ENCODE measurements at places on chromosomes 2 and 18. TPM values are rescaled to one million over a fixed set of nuclear protein-coding genes. Genes with fewer than 3 reads are reported as not detected.

AOX1 gene
- total RNA-seq: 5.4 TPM

TRIM54 gene
- total RNA-seq: 3.4 TPM

DNA sequence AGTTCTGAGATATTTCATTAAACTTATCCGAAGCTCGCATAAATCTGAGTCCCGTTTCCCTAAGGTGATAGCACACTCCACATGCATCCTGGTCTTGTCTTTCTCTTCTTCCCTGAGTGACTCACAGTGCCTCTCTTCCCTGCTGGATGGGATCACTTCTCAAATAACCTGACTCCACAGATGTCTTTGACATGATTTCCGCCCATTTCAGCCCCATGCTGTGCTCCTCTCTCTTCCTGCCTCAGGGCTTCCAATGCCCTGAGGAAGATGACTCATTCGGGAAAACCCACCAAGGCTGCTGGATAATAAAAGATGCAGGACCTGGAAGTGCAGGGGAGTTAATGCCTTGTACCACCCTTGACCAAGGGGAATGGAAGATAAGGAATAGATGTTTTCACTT is 441.7 kb upstream of the SOX11 start:
- H3K4me1 ChIP-seq: no peaks in the 10 kb centered on the region
- no peak for DNase-seq
- peaks cover 11% of the 10 kb centered on the region for H3K27me3 ChIP-seq
- peaks cover 81% of the 10 kb centered on the region for H3K36me3 ChIP-seq
- no peak overlapping the region for H3K27ac ChIP-seq
- no peak overlapping the region for H3K4me3 ChIP-seq

MC5R gene
- total RNA-seq: 0.27 TPM

DNA sequence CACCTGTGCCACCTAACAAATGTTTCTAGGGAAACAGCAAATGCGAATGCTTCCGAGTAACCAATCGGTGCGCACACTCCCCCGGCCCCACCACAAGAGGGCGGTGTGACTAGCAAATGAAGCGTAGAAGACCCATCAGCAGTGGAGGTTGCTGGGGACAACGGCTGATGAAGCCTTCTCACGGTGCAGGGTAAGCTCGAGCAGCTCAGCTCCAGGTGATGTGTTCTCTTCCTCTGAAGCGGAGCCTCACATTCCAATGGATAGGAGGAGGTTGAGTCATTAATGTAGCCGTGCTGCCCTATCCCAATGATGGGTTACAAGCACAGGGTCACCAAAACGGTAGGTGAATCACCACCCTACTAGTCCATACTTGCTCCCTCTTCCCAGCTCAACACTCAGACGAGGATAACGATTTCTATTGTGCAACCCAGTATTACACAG is 127.6 kb upstream of the TWIST2 start:
- no peak overlapping the region for H3K27ac ChIP-seq
- H3K4me3 ChIP-seq: no peak overlapping the region

UGT1A8 gene
- total RNA-seq: not detected

DNAJC10 gene
- 103 TPM for total RNA-seq

GRCh38 chr2:118632921-118633320 is 214.5 kb downstream of the EN1 start:
- no peak overlapping the region for H3K4me3 ChIP-seq
- 0 out of 2 replicates have a peak, but pooled peaks cover 3% of the 10 kb centered on the region for H3K27me3 ChIP-seq
- H3K4me1 ChIP-seq: peaks cover 27% of the 10 kb centered on the region
- no peak for DNase-seq
- peaks cover 6% of the 10 kb centered on the region for H3K36me3 ChIP-seq
- no peak overlapping the region for H3K27ac ChIP-seq

DNA sequence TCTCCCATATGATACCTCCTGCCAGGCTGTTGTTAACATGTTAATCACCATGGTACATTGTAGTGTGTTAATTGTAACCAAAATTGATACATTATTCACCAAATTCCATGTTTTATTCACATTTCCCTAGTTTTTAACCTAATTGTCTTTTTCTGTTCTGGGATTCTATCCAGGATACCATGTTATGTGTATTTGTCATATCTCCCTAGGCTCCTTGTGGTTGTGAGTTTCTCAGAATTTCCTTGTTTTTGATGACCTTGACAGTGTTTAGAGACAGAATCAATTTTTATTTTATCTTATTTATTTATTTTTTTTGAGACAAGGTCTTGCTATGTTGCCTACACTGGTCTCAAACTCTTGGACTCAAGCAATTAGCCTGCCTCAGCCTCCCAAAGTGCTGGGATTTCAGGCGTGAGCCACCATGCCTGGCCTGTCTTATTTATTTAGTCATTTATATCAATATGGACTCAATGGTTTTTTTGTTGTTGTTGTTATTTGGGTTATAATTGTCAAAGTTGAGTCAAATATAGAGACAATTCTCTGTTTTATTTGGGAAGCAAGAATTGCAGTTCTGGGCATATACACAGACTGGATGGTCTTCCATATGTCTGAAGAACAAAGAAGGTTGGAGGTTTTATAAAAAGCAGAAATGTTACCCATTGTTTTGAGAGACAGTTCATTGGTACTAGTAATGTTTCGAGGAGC is 42.6 kb downstream of the INPP4A start:
- peaks cover 45% of the 10 kb centered on the region for H3K4me1 ChIP-seq
- H3K27ac ChIP-seq: no peak overlapping the region
- DNase-seq: no peak
- H3K27me3 ChIP-seq: no peaks in the 10 kb centered on the region
- H3K36me3 ChIP-seq: no peaks in the 10 kb centered on the region

IL36RN gene
- not detected for total RNA-seq

CRIM1 gene
- 25.1 TPM for total RNA-seq

- peaks cover 11% of the 10 kb centered on the region for H3K4me1 ChIP-seq
- H3K4me3 ChIP-seq: no peak overlapping the region
- no peak for DNase-seq
These were observed 443.0 kb upstream of the SLC39A10 start for GRCh38 chr2:195214072-195214471.

GRCh38 chr2:39620067-39620466 is 45.6 kb upstream of the TMEM178A start:
- no peaks in the 10 kb centered on the region for H3K27me3 ChIP-seq
- no peak for DNase-seq
- H3K36me3 ChIP-seq: no peaks in the 10 kb centered on the region
- H3K4me1 ChIP-seq: peaks cover 10% of the 10 kb centered on the region
- no peak overlapping the region for H3K27ac ChIP-seq

- no peak overlapping the region for H3K4me3 ChIP-seq
- H3K4me1 ChIP-seq: peaks cover 10% of the 10 kb centered on the region
- H3K27me3 ChIP-seq: no peaks in the 10 kb centered on the region
These were observed 30.6 kb downstream of the SEPTIN10 start for GRCh38 chr2:109582928-109583895.

- H3K4me1 ChIP-seq: peaks cover 14% of the 10 kb centered on the region
- no peak overlapping the region for H3K27ac ChIP-seq
- DNase-seq: no peak
- no peak overlapping the region for H3K4me3 ChIP-seq
- no peaks in the 10 kb centered on the region for H3K36me3 ChIP-seq
These were observed 6.6 kb downstream of the ATOH8 start for GRCh38 chr2:85760371-85760770.

DNA sequence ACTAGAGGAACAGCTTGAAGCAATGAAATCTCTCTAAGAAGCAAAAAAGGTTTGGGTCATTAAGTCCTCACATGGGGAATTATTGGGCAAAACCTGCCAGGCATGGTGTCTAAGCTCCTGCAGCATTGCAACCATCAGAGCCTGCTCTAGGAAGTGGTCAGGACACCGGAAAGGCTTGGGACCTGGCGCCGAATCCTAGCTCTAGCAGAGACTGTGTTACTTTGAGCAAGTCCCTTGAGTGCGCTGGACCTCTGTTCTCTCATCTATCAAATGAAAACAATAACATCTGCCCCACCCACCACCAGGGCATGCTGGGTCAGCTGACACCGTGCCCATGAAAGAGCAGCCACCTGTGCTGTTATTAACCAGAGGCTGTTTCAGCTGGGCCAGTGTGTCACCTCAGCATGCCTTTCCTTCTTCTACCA is 6.3 kb downstream of the TMEM127 start:
- no peak for DNase-seq
- peak overlapping the region; percentile 97 for H3K27ac ChIP-seq
- H3K4me1 ChIP-seq: peaks cover 26% of the 10 kb centered on the region
- H3K4me3 ChIP-seq: no peak overlapping the region
- H3K27me3 ChIP-seq: no peaks in the 10 kb centered on the region

- H3K4me3 ChIP-seq: no peak overlapping the region
- no peak overlapping the region for H3K27ac ChIP-seq
- no peaks in the 10 kb centered on the region for H3K4me1 ChIP-seq
- DNase-seq: no peak
- H3K27me3 ChIP-seq: no peaks in the 10 kb centered on the region
These were observed 438.2 kb downstream of the EPHA4 start for GRCh38 chr2:221133941-221134340.

LYG1 gene
- total RNA-seq: 0.35 TPM

DNA sequence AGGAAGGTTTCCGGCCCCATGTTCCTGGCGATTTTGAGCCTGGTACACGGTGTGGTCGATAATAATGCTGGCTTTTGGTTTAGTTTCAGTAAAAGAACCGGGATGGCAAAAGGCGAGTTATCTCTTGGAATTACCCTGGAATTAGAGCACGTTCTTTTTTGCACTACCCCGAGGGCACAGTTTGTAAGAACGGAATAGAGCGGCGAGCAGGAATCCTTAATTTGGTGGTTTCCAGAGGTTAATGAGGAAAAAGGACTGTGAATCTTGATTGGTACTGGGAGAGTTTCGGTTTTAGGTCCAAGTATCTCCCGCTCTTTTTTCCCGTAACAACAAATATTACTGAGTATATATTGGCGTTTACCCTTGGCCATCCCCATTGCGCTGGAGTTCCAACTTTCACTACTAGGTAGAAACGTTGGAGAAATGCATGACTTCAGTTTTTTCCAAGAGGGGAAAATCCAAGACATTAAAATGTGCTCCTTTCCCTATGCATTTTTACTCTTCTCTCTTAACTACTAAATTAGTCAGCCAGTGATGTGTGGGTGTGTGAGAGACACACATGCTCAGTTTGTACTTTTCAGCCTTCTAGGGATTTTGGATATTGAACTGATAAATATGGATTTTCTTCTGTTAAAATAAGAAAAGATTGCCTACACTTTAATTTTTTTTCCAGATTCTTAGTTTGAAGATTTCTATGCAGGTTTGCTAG is 160.8 kb downstream of the AGPS start:
- DNase-seq: no peak
- peak overlapping the region; percentile 95 for H3K4me3 ChIP-seq
- H3K27ac ChIP-seq: peak overlapping the region; percentile 99

DNA sequence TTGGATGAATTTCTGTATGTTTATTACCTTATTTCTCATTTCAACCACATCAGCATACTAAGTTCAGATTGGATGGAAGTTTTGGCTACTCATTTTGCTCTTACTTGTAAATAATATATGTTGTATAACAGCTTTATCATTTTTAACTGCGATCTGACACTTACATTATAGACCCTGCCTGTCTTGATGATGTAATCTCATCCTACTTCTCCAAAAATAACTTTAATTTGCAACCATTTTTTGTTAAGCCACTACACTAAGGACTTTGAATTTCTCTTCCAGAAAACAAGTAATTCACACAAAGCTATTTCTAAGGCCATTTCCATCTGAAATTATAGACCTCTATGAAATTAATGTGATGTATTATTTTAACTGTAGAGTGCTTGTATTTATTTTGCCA is 240.7 kb downstream of the WDR7 start:
- DNase-seq: no peak
- H3K4me3 ChIP-seq: no peak overlapping the region
- H3K4me1 ChIP-seq: peaks cover 10% of the 10 kb centered on the region
- H3K27me3 ChIP-seq: no peaks in the 10 kb centered on the region
- H3K27ac ChIP-seq: no peak overlapping the region

DNA sequence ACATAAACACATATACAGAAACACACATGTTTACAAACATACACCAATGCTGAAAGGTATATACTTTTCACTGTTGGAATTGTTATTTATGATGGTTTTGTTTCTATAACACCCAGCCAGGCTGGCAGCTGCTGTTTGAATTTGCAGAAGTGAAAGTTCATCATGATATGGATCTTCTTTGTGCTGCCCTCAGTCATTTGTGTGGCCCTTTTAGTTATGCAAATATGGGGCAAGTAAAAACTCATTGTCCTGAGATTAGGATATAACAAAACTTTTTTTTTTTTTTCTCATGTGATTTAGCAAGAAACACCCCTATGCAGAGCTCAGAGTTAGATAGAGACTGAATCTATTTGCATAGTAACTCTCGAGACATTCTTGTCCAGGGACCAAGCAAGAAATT is 714.1 kb downstream of the KCNJ3 start:
- DNase-seq: no peak
- peaks cover 29% of the 10 kb centered on the region for H3K4me1 ChIP-seq
- no peak overlapping the region for H3K27ac ChIP-seq
- peaks cover 44% of the 10 kb centered on the region for H3K27me3 ChIP-seq
- no peak overlapping the region for H3K4me3 ChIP-seq

DNA sequence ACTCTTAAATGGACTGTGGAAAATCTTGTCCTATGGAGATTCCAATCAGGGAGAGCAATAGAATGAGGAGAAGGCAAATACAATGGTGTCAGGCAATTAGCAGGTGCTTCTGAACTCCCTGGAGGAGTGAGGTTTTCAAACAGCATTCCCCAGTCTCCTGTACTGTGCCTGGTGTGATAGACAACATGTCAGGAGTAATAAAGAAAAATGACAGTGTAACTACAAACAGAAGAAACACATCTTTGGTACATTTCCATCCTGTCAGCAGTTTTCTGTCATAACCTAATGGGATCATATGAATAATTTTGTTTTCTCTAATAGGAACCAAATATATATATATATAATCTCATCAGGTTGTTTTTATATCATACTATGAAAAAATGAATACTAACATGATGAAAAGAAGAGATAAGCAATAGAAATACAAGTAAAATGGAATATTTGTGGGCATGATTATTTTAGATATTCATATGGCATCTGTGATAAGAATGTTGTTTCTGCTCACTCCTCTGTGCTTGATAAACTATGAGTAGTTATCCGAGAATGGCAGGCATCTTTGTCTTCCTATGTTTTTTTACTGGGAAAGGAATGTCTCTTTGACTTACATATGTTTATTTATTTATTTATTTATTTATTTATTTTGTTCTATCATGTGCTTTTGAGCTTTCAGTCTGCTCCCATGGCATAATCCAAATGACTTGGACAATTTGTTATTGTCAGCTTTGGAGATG is 441.7 kb downstream of the TXNL1 start:
- H3K27ac ChIP-seq: no peak overlapping the region
- no peaks in the 10 kb centered on the region for H3K36me3 ChIP-seq
- H3K4me3 ChIP-seq: no peak overlapping the region
- no peak for DNase-seq

LRRTM1 gene
- 1.2 TPM for total RNA-seq

- DNase-seq: no peak
- no peak overlapping the region for H3K27ac ChIP-seq
- peaks cover 51% of the 10 kb centered on the region for H3K36me3 ChIP-seq
- H3K27me3 ChIP-seq: no peaks in the 10 kb centered on the region
These were observed 99.5 kb downstream of the CABYR start for GRCh38 chr18:24238387-24238786.

DNA sequence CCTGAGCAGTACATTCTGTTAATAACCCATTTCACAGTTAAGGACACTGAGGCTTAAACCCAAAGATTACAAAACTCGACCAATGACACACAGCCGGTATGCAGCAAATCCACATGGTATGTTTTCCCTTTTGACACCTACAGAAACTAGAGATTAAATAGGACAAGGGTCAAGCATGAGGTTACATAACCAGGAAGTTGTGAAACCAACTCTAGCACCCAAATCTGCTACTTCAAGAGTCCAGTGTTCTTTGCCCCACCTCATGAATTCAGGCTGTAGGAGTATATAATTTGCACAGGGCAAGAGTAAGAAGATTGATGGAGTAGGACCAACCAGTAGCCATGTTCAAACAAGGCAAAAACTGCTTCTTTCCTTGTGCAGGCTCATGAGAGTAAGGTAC is 249.8 kb downstream of the BCL11A start:
- peaks cover 10% of the 10 kb centered on the region for H3K4me1 ChIP-seq
- H3K36me3 ChIP-seq: no peaks in the 10 kb centered on the region
- no peak for DNase-seq
- no peak overlapping the region for H3K27ac ChIP-seq
